ENCODE measurements at places on chromosomes 13 and 19.

DNA sequence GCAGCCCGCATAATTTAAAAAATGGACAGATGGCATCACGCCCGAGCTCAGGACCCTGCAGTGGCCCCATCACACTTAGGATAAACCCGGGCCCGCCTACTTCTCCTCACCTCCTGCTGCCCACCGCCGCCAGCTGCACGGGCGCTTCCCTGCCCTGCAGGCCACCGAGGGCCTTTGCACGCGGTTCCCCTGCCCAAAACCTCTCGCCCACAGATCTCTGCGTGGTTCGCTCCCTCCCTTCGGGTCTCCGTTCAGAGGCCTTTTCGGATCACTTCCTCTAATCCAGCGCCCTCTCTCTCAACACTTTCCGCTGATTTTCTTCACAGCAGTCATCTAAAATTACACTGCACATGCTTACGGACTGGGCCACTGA lies 1.8 kb downstream of the SHISA7 start:
- DNase-seq, result no peak

DNA sequence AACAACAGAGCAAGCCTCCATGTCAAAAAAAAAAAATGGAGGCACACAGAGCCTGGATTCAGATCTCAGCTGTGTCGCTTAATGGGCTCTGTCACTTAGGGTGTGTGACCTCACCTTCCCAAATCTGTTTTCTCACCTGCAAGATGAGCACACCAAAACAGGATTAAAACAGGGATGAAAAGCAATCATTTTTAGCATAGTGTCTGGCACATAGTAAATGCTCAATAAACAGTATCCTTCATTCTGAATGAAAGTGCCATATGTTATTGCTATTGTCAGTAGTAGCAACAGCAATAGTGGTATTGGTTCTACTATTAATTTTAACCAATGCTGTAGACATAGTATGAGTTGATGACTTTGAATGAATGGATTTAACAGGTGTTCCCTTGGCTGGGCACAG lies 23.3 kb downstream of the SAMD4B start:
- no peak for DNase-seq

- DNase-seq, result no peak
Observed at GRCh38 chr13:47407808-47408207, 511.0 kb upstream of the HTR2A start.

DNA sequence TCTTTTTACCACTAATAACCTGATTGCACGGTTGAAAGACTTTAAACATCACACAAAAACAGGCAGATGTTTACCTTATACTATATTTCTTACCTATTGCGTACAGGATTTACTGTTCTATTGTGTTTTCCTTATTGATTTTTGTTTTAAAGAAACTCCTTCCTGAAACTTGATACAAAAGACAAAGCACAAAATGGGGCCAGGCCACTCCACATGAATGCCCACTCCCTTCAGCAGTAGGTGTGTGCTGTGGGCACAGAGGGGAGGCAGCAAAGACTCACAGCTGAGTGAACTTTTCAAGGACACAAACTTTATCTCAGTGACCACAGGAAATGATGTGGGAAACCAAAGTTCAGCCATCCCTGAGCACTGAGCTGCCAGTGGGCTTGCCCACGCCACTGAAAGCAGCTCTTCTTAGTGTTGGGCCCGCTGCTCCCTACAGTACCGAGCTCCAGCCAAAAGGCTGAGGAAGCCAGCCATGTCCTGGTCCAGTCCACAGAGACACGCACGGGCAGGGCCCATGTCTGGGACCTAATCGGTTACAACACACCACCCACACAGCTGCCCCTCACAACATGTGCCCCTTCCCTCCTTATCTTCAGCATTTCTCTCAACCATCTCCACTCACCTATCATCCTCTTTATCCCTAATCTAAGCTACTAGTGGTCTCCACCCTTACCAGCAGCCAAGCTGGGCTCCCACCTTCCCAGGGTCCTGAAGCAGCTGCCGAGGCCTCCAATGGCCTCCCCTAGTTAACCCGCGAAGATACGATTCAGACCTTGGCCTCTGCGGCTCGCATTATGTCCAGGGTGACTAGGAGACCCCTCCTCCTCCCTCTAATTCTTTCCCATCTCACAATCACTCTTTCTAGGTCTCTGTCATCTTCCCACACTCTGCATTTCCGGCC lies 39.5 kb downstream of the ATP7B start:
- no peak for DNase-seq

GRCh38 chr19:58181902-58182576 lies 822 bp upstream of the ZNF274 start:
- DNase-seq, result peak; percentile 49

DNA sequence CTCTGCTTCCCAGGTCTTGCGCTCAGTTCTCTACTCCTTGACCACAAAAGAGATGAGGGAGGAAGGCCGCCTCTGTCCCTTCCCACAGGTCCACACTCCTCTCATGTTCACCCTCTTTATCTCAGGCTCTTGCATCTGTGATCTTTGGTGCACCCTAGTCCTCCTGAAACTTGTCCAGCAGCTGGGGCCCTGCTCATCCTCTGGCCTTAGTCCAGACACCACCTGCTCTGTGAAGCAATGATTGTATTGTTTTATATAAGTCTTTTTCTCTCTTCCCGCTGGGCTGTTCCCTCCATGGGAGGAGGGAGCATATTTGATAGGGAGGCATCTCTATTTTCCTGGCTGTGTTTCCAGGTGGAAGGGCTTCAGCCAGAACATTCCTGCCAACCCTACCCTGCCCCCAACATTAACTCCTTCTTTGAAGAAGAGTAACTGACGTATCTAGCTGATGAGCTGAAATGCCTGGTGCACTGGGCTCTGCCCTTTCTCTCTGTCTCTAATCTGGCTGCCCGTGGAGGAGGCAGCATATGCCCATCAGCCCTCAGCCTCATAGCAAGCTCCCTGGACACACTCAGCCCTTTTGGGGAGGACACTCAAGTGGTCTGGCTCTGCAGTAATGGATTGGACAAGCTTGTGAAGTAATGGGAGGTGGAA lies 38.2 kb upstream of the SIAH3 start:
- no peak for DNase-seq

DNA sequence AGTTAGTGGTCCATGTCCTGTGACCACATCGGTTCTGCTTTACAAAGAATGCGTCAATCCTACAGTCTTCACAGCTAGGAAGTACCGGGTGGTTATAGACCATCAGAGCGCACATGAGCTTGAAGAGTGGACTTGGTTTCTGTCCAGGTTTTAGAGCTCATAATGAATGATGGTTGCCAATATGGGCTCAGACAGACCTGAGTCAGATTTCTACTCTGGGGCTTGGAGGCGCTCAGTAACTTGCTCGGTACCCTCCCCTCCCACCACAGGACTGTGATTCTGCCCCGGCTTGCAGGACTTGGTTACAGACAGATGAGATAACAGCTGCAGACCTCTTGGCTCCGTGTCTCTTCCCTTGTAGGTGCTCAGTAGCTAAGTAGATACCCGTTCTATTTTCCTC lies 284.7 kb downstream of the TSHZ3 start:
- no peak for DNase-seq

DNA sequence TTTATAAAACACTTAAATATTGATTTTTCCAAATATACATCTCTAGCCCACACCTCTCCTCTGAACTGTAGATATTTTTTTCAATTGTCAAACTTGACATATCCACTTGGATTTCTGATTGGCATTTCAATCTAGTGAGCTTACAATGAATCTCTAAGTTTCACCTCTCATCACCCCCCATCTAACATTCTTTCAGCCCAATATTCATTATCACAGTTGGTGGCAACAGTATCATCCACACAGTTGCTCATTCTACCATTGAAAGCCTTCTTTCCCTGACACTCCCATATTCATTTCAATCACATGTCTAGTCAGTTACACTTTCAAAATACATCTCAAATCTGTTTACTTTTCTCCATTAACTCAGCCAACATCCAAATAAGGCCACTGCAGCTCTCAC lies 385.2 kb downstream of the PCDH20 start:
- DNase-seq, result no peak

DNA sequence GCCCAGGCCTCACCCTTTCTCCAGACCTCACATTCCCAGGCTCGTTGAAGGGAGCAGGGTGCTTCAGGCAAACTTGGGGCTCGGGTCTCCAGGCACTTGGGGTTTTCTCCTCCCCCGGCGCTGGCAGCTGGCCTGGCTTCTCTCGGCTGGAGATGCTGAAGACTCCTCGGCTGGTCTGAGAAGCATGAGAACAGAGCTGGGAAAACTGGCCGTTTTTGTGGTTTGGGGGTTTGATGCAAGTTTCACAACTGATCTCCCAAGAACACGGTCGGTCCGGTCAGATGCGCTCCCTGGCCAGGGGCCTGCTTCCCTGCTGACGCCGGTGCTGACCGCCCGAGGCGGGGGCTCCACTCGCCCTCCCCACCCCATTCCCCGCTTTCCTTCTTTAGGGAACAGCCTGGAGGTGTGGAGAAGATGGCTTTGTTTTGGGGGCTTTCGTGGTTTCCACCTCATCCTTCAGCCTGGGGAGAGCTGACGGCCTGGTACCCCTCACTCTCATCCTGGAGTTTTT lies 35.3 kb downstream of the CEBPA start:
- no peak for DNase-seq

DNA sequence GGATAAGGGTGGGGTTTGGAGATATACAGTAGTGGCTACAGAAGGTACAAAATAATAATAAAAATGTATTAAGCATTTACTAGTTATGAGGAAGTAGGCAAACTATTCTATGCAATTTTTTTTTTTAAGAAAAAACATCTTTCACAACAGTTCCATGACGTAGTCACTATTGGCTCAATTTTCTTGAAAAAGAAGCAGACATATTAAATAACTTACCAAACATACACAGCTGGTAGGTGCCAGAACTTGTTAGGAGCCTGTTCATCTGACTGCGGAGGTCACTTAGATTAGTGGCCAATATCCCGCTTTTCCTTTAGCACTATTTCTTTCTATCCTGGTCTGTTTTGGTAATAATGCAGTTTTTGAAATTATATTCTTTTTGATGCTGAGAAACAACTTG lies 593.5 kb downstream of the KCTD12 start:
- DNase-seq, result no peak

DNA sequence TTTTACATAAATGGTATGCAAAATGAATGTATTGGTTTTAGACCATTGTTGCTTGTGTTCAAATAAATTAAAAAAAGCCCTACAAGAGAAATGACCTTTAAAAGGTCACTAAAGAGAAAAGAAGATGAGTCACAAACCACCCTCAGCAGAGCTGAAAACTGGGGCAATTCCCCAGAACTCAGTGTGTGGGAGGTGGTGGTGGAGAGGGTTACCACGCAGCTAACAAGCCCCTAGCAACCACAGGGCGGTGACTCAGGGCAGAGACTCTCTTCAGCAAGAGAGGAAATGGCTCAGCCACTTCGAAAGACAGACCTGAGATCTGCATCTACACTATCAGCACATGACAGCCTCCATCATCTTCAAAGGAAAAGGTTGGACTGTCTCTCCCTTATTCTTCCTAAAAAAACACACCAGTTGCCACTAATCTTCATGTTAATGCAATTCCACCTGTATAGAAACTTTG lies 29.4 kb upstream of the NDFIP2 start:
- DNase-seq, result peak; percentile 77

GRCh38 chr19:35757231-35757748 lies 461 bp upstream of the HSPB6 start:
- DNase-seq, result no peak

DNA sequence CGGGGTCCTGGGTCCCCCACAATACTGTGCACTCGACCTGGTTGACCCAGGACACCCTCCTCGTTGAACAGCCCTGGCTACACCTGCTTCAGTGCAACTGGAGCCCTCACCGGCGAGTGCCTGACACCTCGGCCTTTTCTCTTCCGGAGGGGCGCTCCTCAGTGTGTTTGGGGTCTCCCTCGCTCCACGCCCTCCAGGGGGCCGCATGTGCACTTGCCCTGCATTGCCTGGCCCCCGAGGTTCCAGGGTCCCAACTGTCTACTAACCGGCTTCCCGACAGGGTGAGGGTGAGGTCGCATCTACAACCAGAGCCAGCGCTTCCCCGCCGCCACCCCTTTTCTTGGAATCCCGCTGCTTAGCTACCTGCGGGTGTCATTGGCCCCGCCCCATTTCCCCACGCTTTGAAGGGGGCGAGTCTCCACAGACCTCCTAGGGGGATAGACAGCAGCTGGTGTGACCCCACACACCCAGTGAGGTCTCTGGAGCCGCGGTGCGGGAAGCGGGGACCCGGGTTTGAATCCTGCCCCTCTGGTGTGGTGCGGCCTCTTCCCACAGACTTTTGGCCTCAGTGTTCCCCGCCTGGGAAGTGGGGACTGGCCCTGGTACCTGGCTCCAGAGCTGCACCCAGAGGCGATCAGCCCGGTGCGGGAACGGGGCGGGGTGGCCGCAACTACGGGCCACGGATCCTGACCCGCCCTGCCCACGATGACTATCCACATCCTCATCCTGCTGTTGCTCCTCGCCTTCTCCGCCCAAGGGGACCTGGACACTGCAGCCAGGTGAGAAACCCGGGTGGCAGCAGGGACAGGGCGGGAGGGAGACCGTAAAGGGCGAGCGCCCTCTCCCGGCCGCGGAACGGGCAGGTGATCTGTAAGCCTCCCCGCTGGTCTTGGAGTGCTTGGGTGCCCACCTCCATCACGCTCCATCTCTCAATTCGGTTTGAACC lies at the start of gene ADM5:
TSS of gene ADM5 (plus strand) at position 462 of the 946 bp plus-strand sequence. CDS start at position 706, 244 bp downstream.
- no peak for DNase-seq

- DNase-seq, result no peak
Observed at GRCh38 chr19:38059897-38060296, 152.9 kb downstream of the SIPA1L3 start.

DNA sequence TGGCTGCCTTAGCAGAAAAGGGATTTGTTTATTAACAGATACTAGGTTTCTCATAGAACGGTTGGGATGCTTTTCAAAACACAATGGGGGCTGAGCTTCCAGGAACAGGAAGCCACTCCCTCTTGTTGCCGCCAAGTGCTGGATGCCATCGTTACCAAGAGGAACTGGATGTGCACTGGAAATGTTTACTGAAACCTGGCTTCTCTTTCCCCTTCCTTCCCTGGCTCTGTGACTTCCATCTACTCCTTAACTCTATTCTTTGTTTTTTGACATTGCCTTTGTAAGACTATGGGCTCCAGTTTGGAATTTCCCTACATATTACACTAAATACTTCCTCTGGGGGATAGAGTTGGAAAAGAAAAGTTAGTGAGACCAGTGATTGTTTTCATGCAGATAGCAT lies 11.7 kb upstream of the KL start:
- no peak for DNase-seq

DNA sequence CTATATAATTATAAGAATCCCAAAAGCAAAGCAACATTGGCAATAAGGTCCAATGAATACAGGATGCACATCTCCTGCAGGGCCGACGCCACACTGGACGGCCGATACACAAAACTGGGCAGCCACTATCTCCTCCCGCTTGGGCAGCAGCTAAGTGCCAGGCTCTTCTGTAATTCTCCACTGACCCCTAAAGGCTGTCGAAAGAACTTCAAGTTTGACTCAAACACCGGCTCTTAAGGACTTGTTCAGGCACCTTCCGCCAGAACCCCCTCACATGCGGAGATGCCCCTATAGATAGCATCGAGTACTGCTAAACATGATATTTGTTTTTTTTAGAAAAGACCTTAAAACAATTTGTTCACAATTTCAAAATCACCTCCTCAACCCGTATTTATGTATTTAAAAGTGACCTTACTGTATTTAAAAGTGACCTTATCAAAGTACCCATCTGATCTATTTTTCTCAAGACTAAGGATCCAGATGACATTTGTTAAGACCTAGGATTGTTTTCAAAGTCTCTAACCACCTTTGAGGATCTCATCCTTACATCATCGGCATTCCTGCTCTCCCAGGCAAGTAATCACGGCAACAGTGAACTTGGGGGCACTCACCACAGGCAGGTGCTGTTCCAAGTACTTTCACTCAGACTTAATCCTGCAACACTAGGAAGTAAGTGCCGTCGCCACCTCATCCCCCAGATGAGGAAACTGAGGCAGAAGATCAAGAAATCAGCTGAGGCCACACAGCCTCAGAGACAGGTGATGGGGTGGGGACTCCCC lies 77.8 kb downstream of the TUBGCP3 start:
- DNase-seq, result no peak
